Chondrocyte (in vitro differentiated cells): ENCODE measurements at places on chromosomes 7 and 10. TPM values are rescaled to one million over a fixed set of nuclear protein-coding genes. Genes with fewer than 3 reads are reported as not detected.

GRCh38 chr10:43943119-43943817, 294.6 kb upstream of the ZNF32 start:
- peaks cover 8% of the 10 kb centered on the region for H3K4me1 ChIP-seq
- no peak overlapping the region for H3K4me3 ChIP-seq
- H3K27ac ChIP-seq: no peak overlapping the region
- H3K36me3 ChIP-seq: no peaks in the 10 kb centered on the region

DNA sequence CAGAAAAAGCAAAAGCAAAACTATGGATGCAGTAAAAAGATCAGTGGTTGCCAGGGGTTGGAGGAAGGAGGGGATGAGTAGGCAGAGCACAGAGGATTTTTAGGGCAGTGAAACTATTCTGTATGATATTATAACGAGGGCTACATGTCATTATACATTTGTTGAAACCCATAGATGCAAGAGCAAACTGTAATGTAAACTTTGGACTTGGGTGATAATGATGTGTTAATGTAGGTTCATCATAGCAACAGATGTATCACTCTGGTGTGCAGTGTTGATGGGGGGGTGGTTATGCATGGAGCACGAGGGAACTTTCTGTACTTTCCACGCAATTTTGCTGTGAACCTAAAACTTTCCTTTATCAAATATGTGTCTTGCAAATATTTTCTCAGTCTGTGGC, 23.2 kb downstream of the SLK start:
- no peaks in the 10 kb centered on the region for H3K27me3 ChIP-seq
- H3K4me3 ChIP-seq: no peak overlapping the region
- H3K27ac ChIP-seq: peak overlapping the region; percentile 0
- DNase-seq: no peak

DNA sequence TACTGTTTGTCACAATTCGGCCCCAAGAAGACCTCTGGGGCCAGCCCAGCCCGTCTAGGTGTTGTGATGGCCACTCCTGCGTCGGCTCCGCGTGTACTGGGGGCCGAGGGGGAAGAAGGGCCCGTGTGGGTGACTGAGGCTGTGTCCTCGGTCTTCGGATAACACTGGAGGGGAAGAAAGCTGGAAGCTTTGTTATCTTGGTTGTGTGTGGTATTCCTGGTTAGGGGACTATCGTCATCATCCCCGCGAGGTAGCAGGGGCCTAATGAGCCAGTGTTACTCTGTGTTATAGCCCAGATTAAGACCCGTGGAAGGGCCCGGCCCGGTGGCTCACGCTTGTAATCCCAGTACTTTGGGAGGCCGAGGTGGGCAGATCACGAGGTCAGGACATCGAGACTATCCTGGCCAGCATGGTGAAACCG, 854 bp downstream of the MTG1 start:
- H3K4me3 ChIP-seq: peak overlapping the region; percentile 94
- H3K36me3 ChIP-seq: peaks cover 9% of the 10 kb centered on the region

DNA sequence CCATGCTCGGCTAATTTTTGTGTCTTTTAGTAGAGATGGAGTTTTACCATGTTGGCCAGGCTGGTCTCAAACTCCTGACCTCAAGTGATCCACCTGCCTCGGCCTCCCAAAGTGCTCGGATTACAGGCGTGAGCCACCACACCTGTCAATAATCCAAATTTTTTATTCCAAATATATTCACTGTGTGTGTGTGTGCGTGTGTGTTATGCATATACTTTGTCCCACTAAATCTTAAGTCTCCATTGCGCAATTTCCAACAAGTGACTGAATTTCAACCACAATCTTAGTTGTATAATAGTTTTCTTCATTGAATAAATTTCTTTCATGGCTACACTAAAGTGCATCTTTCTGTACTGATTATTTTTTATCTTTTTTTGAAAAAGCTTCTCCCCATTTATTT, 2.7 kb downstream of the KRIT1 start:
- H3K27me3 ChIP-seq: no peaks in the 10 kb centered on the region
- peaks cover 4% of the 10 kb centered on the region for H3K36me3 ChIP-seq
- peaks cover 30% of the 10 kb centered on the region for H3K4me1 ChIP-seq
- H3K4me3 ChIP-seq: no peak overlapping the region
- no peak for DNase-seq
- H3K27ac ChIP-seq: no peak overlapping the region

GRCh38 chr10:79247373-79248137, 99.7 kb upstream of the PPIF start:
- no peak for DNase-seq
- no peaks in the 10 kb centered on the region for H3K27me3 ChIP-seq
- H3K4me1 ChIP-seq: peaks cover 43% of the 10 kb centered on the region
- no peak overlapping the region for H3K4me3 ChIP-seq

GLUD1 gene
- 90.7 to 98.7 TPM (median 94.1 TPM) in 3 replicates for total RNA-seq

DNA sequence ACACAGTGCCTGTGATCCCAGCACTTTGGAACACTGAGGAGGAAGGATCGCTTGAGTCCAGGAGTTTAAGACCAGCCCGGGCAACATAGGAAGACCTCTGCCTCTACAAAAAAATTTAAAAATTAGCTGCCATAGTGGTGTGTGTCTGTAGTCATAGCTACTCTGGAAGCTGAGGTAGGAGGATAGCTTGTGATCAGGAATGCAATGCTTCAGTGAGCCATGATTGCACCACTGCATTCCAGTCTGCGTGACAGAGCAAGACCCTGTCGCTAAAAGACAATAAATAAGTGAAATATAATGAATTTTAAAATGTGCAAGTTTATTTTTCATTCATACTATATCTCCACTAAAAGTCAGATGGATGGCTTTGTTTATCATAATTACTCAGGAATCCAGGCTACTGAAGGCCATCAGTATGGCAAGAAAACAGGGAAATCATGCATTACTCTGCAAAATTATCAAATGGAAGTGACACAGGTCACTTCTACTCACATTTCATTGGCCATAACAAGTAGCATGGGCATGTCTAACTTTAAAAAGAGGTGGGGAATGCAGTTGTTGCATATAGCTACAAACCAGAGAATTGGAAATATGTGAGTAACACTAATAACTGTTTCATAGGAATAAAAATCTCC, 32.9 kb upstream of the FAM3C start:
- no peaks in the 10 kb centered on the region for H3K36me3 ChIP-seq
- H3K4me1 ChIP-seq: peaks cover 2% of the 10 kb centered on the region
- H3K27ac ChIP-seq: no peak overlapping the region
- H3K27me3 ChIP-seq: no peaks in the 10 kb centered on the region
- no peak for DNase-seq
- no peak overlapping the region for H3K4me3 ChIP-seq

- no peaks in the 10 kb centered on the region for H3K27me3 ChIP-seq
- peaks cover 7% of the 10 kb centered on the region for H3K4me1 ChIP-seq
- no peak for DNase-seq
Observed at GRCh38 chr10:103835096-103836050, 20.0 kb downstream of the SH3PXD2A start.

- H3K4me3 ChIP-seq: no peak overlapping the region
- H3K4me1 ChIP-seq: peaks cover 11% of the 10 kb centered on the region
- DNase-seq: no peak
- H3K36me3 ChIP-seq: no peaks in the 10 kb centered on the region
Observed at GRCh38 chr7:130337410-130337971, 7.1 kb upstream of the CPA5 start.

HOXA7 gene
- not detected in 3 replicates for total RNA-seq

- H3K27ac ChIP-seq: no peak overlapping the region
- H3K27me3 ChIP-seq: no peaks in the 10 kb centered on the region
- no peak for DNase-seq
- H3K4me1 ChIP-seq: peaks cover 36% of the 10 kb centered on the region
- H3K36me3 ChIP-seq: peaks cover 15% of the 10 kb centered on the region
- H3K4me3 ChIP-seq: no peak overlapping the region
Observed at GRCh38 chr7:50631639-50632038, 66.4 kb upstream of the DDC start.

DNA sequence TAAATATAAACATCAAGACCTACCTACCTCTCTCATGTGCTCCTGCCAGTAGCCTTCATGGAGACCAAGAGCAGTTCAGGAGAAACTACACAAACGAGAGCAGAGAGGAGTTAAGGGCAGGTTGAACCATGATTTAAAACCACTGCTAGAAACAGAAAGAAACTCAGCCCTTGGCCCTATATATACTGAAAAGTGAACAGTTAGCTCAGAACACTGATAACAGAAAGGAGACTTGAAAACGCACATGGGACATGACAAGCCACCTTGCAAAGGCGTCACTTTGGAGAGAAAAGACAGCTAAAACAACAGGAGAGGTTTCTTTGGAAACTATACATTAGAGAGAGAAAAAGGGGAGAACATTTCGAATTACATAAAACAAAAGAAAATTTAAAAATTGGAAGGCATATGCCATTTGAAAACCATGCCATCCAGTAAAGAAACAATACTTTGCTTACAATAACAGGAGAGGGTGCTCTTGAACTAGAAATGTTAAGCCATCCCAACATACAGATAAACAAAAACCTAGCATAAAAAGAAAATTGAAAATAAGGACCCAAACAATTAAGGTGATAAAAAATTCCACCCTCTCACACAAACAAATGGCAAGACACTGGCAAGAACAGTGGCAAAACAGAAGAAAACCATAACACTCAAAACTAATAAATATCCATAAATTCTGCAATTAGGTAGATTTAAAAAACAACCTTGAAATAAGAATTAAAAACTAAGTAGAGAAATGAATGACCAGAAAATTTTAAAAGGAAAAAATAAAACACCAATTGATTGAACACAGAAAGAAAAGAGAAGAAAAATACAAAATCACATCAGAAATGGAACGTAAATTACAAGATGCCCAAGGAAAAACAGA, 232.7 kb downstream of the IMMP2L start:
- peaks cover 3% of the 10 kb centered on the region for H3K36me3 ChIP-seq
- no peak for DNase-seq
- H3K27ac ChIP-seq: no peak overlapping the region
- H3K27me3 ChIP-seq: no peaks in the 10 kb centered on the region

OGDHL gene
- 0.36 to 0.45 TPM (median 0.44 TPM) in 3 replicates for total RNA-seq

GRCh38 chr7:114949231-114949630, 27.3 kb downstream of the MDFIC start:
- DNase-seq: no peak
- no peaks in the 10 kb centered on the region for H3K27me3 ChIP-seq
- no peaks in the 10 kb centered on the region for H3K36me3 ChIP-seq
- peaks cover 16% of the 10 kb centered on the region for H3K4me1 ChIP-seq

- no peak for DNase-seq
- no peaks in the 10 kb centered on the region for H3K36me3 ChIP-seq
- H3K27me3 ChIP-seq: peaks cover 8% of the 10 kb centered on the region
- no peak overlapping the region for H3K27ac ChIP-seq
- no peak overlapping the region for H3K4me3 ChIP-seq
- H3K4me1 ChIP-seq: no peaks in the 10 kb centered on the region
Observed at GRCh38 chr10:56181607-56182006, 179.5 kb downstream of the ZWINT start.
